ENCODE measurements at places on chromosomes 3 and 15. TPM values are rescaled to one million over a fixed set of nuclear protein-coding genes. Genes with fewer than 3 reads are reported as not detected.
A peak's percentile ranks its signal among the peaks of the same experiment; 100 is the strongest.

The AGBL1 gene
- polyA plus RNA-seq = not detected

- DNase-seq = no peak
- no peaks in the 10 kb centered on the region for H3K27me3 ChIP-seq
- no peak overlapping the region for H3K4me3 ChIP-seq
- H3K36me3 ChIP-seq = no peaks in the 10 kb centered on the region
These were observed 641.4 kb upstream of the CBLB start for GRCh38 chr3:106510206-106510605.

- no peaks in the 10 kb centered on the region for H3K36me3 ChIP-seq
- no peaks in the 10 kb centered on the region for H3K4me1 ChIP-seq
- H3K4me3 ChIP-seq = no peak overlapping the region
- H3K27me3 ChIP-seq = no peaks in the 10 kb centered on the region
- DNase-seq = no peak
These were observed 37.6 kb upstream of the DUSP7 start for GRCh38 chr3:52093756-52094545.

The CLDN1 gene
- polyA plus RNA-seq = 0.62 TPM

DNA sequence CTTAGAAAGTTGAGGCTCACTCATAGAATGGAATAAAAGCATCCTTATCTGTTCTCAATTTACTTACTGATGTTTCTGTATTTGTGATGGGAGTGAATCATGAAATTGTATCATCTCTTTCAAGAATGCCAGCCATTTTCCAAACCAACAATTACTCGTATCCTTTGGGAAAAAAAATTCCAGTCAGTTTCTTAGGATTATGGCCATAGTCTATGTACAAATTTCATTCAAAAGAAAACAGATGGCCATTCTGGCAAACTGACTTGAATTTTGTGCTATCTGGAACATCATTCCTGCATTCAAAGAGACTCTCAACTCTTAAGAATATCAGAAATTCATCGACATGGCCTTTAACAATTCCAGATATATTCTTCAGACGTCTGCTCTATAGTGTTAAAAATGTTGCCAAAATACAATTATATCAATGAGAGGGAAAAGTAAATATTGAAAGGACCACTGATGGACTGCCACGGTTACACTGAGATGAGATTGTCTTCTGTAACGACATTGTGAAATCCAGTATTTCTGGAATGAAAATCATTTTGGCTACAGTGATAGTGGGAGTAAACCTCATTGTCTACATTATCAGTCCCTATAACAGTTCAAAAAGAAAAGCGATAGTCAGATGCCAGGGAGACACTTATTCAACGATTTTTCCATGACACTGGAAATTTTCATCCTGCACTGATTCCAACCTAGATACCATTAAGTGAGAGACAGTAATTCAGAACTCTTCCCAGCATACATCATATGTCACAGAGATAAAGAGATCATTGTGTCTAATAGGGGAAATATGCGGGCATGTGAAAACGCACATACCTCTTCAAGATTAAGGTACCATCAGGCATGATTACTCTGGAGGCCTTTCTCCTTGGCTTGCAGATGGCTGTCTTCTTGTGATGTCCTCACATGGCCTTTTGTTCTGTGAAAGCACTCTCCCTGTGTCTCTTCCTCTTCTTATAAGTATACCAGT, 953.8 kb upstream of the ALCAM start:
- no peaks in the 10 kb centered on the region for H3K36me3 ChIP-seq
- no peak overlapping the region for H3K4me3 ChIP-seq
- no peaks in the 10 kb centered on the region for H3K27me3 ChIP-seq
- H3K27ac ChIP-seq = no peak overlapping the region

The SLC28A2 gene
- polyA plus RNA-seq = 0.06 TPM

GRCh38 chr3:170162052-170162451, 19.5 kb downstream of the PHC3 start:
- H3K4me1 ChIP-seq = peaks cover 44% of the 10 kb centered on the region
- peaks cover 70% of the 10 kb centered on the region for H3K36me3 ChIP-seq
- H3K4me3 ChIP-seq = no peak overlapping the region
- no peak overlapping the region for H3K27ac ChIP-seq
- no peak for DNase-seq

The MEX3B gene
- 0.46 TPM for polyA plus RNA-seq

DNA sequence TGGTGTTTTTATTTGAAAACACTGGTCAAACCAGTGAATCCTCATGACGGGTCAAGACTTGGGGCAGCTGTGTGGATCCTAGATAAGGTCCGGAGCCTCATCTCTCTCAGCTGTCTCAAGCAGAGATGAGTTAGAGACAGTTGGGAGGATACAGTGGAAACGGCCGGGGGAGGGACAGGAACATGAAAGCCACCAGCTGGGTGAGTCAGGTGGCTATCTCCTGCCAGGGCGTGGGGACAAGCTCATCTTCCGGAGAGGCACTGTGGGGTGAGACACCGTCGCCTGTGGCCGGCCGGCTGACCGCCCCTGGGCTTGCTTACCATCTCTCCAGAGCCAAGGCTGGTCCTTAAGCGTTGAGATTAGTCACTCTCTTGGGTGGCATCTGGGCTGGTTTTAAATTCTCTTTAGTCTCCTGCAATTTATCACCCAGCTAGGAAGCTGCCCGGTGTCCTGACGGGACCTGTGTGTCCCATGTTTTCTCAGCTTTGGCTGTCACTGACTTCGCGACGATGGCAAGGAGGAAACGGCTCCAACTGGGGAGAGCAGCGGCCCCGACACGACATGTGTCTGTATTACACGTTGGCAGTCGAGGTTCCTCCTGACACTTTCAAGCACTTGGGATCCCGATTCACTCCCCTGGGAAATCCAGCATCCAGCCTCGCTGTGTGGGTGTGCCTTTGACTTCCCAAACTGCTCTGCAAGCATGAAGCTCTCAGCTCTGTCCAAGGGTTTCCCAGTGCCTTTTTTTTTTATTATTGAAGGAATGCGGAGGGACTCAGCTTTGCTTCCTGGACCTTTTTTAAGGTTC, 7.5 kb downstream of the ST8SIA2 start:
- no peak overlapping the region for H3K4me3 ChIP-seq
- no peak overlapping the region for H3K27ac ChIP-seq
- H3K4me1 ChIP-seq = no peaks in the 10 kb centered on the region
- H3K27me3 ChIP-seq = peaks cover 43% of the 10 kb centered on the region

DNA sequence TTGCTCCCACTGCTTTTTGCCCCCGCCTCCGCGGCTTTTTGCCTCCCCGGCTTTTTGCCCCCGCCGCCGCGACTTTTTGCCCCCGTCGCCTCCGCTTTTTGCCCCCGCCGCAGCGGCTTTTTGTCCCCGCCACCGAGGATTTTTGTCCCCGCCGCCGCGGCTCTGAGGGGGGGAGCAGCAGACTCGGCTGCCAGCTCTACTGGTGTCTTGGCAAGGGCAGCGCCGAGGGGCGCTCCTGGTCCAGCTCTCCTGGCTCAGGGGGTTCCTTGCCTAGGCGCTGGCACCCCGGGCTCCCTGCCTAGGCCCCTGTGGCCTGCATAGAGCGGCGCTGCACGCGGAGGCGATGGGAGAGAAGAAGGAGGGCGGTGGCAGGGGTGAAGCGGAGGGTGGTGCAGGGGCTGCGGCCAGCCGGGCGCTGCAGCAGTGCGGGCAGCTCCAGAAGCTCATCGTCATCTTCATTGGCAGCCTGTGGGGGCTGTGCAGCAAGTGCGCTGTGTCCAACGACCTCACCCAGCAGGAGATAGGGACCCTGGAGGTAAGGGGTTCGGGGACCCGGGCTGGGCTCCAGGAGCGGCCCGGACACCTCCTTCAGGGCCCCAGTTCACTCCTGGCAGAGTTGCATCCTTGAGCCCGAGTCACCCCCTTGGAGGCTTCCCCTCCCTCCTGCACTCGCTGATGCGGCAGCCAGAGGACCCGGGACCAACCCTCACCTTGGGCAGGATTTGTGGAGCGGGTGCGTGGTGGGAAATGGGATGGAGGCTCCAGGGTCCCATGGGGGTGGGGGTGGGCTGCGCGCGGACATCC, 642.4 kb downstream of the GOLGA6L6 start:
- peaks cover 12% of the 10 kb centered on the region for H3K27me3 ChIP-seq
- no peak overlapping the region for H3K27ac ChIP-seq
- no peak overlapping the region for H3K4me3 ChIP-seq
- H3K36me3 ChIP-seq = no peaks in the 10 kb centered on the region
- DNase-seq = no peak

The MFGE8 gene
- polyA plus RNA-seq = 46.8 TPM

DNA sequence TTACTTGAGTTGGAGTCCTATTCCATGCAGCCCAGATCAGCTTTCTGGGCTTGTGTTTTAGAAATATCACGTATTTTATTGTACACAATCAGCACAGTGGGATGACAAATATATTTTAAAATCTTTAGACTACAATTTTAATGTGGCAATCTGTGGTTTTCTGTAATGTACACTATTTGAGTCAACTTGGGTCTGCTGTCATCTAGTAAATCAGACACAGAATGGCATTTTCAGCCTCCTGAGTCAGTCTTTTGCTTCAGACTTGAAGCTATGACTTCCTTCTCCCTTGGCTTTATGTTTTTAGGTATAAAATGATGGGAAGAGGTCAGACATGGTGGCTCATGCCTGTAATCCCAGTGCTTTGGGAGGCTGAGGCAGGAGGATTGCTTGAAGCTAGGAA, 232.1 kb downstream of the NECTIN3 start:
- no peaks in the 10 kb centered on the region for H3K27me3 ChIP-seq
- no peak for DNase-seq
- H3K27ac ChIP-seq = no peak overlapping the region
- H3K4me3 ChIP-seq = no peak overlapping the region
- no peaks in the 10 kb centered on the region for H3K36me3 ChIP-seq
- no peaks in the 10 kb centered on the region for H3K4me1 ChIP-seq

GRCh38 chr3:49792371-49793150, 6.2 kb upstream of the IP6K1 start:
- no peak overlapping the region for H3K4me3 ChIP-seq
- H3K27me3 ChIP-seq = no peaks in the 10 kb centered on the region
- no peak for DNase-seq
- H3K27ac ChIP-seq = no peak overlapping the region
- no peaks in the 10 kb centered on the region for H3K4me1 ChIP-seq

- no peaks in the 10 kb centered on the region for H3K27me3 ChIP-seq
- no peaks in the 10 kb centered on the region for H3K36me3 ChIP-seq
- H3K4me3 ChIP-seq = no peak overlapping the region
- DNase-seq = no peak
These were observed 174.0 kb downstream of the SUCNR1 start for GRCh38 chr3:152047465-152047864.

DNA sequence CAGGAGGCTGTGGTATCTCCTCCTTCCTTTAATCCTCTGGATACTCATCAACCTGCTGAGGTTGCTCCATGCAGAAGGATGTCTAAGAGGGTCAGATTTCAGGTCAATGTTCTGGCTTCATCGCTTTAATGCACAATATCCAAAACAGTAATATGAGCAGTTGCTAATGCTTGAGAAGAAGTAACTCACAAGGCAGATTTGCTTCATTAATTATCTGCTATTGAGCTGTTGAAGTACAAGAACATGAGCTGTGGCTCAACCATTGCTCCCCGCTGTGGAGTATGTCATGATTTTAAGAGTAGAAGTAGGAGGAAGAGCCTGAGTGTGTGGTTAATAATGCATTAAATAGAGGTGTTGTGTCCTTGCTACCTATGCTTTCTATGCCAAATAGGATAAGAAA, 1412.9 kb upstream of the ALCAM start:
- DNase-seq = no peak
- no peaks in the 10 kb centered on the region for H3K36me3 ChIP-seq

DNA sequence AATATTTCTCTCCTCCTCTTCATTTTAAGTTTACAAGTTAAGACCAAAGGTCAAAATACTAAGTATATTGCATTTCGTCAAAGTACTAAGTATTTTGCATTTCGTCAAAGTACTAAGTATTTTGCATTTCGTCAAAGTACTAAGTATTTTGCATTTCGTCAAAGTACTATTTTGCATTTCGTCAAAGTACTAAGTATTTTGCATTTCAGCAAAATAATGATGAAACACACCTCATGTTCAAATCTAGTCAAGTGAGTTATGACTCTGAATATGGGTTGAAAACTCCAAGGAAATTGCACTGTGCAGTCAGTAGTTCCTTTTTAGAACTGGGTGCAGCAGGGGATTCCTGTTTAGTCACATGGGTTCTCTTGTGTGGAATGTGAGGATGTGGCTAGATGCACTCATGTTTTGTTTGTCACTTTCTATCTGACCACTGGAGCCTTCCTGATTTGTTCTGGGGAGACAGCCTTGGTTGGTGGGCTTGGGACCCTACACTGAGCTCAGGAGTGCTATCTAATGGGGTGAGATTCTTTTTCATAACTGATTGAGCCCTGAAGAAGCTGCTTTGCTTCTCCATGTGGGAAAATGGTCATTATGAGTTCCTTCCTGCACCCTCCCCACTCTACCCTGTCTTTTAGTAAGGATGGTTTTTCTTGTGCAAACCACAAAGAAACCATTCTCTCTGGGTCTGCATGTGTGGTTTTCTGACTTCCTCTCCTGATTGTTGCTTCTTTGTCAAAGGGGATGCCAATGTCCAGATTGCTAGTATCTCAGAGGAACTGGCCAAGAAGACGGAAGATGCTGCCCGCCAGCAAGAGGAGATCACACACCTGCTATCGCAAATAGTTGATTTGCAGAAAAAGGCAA, 73.4 kb downstream of the CCK start:
- H3K27ac ChIP-seq = no peak overlapping the region
- H3K36me3 ChIP-seq = peaks cover 85% of the 10 kb centered on the region
- no peaks in the 10 kb centered on the region for H3K27me3 ChIP-seq
- no peak for DNase-seq

DNA sequence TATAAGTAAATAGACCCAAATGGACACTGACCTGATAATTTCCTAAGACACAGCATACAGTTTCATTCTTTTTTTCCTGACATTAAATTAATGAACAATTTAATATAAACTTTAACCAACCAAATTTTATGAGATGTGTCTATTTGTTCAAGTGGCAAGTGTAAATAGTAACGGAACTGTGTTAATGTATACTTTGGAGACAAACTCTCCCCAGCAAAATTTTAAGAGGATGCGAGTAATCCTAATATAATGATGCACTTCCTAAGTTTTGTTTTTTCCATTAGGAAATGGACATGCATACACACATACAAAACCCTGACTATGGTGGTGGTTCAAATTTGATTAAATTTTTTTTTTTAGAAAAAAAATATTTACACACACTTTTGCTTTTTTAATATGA, 38.5 kb upstream of the MYH15 start:
- no peak overlapping the region for H3K27ac ChIP-seq
- no peaks in the 10 kb centered on the region for H3K27me3 ChIP-seq
- H3K4me1 ChIP-seq = no peaks in the 10 kb centered on the region
- no peak overlapping the region for H3K4me3 ChIP-seq
- no peak for DNase-seq

DNA sequence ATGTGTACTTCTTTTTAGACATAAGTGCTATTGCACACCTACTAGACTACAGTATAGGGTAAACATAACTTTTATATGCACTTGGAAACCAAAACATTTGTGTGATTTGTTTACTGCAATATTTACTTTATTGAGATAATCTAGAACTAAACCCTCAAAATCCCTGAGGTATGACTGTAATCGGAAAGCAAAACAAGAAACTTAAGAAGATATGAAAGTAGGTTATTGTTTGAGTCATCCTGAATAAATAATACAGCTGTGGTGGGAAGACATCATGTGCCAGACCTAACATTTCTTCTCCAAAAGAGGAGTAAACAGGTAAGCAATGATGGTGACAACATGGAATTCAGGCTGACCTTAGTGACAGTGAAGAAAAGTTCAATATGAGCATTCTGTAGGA, 765.5 kb downstream of the OTOL1 start:
- no peak for DNase-seq
- no peak overlapping the region for H3K4me3 ChIP-seq
- H3K4me1 ChIP-seq = no peaks in the 10 kb centered on the region
- H3K27ac ChIP-seq = no peak overlapping the region
- no peaks in the 10 kb centered on the region for H3K27me3 ChIP-seq

The PLA2G4E gene
- polyA plus RNA-seq = not detected

- no peaks in the 10 kb centered on the region for H3K27me3 ChIP-seq
- no peaks in the 10 kb centered on the region for H3K36me3 ChIP-seq
- no peak overlapping the region for H3K4me3 ChIP-seq
- peak overlapping the region; percentile 57 for H3K27ac ChIP-seq
These were observed 48.8 kb downstream of the STARD5 start for GRCh38 chr15:81274931-81275707.

Measured in stomach (tissue), 19 donors.